Activated gamma-delta T cell treated with anti-CD3 and anti-CD28 coated beads, Interleukin-2, amount 50 U/mL, for 16 hours (primary cell): ENCODE measurements at places on chromosomes 3 and 15.

- DNase-seq, result no peak
These were observed 382.0 kb upstream of the SOX14 start for GRCh38 chr3:137382005-137382594.

DNA sequence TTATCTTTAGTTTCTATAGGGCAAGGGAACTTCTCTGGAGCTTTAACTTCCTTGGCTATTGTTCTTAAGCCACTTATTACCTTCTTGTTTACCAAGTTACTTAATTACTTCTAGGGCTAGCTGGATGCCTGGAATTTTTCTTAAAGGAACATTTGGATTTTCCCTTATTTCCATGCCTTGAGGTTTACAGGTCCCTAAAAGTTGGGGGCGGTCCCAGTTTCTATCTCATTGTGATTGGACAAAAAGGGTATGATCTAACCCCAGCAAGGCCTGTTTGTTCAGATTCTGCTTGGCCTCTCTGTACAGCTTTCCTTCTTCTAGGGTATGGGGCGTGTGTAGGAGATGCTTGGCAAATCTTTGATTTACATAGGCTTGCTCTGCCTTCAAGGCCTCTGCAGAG is 17.4 kb downstream of the PDHB start:
- DNase-seq, result no peak

GRCh38 chr15:28098766-28099554 is at the start of gene OCA2:
TSS of gene OCA2 (minus strand) at chr15:28099315. CDS start at chr15:28081874, 17,441 bp downstream.
- peak; percentile 36 for DNase-seq

DNA sequence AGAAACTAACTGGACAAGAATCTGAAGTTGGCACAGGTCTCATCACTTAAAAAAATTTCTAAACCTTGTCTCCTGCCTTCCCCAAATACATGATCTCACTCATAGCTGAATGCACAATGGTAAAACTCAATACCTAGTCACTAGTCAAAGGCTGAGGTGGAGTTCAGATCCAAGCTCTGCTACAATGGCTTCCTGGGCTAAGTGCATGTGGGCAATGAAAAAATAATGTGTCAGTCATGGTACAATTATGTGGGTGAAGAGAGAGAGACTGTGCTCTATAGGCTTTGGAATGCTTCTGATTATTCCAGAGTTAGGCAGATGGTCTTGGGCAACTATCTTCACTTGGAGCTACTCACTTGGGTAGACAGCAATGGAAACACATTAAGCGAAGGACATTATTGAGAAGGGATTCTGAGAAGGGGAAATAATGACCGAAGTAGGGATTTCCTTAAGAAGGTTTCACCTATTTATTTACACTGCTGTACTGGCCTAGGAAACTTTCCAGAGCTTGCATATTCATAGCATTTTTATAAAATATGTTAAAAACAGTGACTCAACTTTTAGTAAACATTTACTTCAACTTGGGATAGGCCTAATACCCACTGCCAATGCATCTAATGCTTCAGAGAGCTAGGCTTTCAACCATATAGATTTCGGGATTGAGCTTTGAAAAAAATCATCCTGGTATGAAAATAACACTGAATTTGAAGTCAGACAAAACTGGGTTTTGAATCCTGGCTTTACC is 58.7 kb upstream of the PLXND1 start:
- DNase-seq, result no peak
